ENCODE measurements at places on chromosomes 13 and 19. TPM values are rescaled to one million over a fixed set of nuclear protein-coding genes. Genes with fewer than 3 reads are reported as not detected.

The ZNF235 gene
- total RNA-seq = 5.8 TPM

The PSG6 gene
- not detected for total RNA-seq

The NANOS2 gene
- not detected for total RNA-seq

The C19orf18 gene
- not detected for total RNA-seq

The SLC25A41 gene
- 0.44 TPM for total RNA-seq

The NRTN gene
- 0.32 TPM for total RNA-seq

The LHB gene
- not detected for total RNA-seq

The RGS9BP gene
- total RNA-seq = not detected

The IL12RB1 gene
- total RNA-seq = 131 TPM

The PSG2 gene
- total RNA-seq = not detected

The NLRP4 gene
- not detected for total RNA-seq
